Skin of body (tissue), 3 donors: ENCODE measurements at places on chromosomes 5 and 9.

DNA sequence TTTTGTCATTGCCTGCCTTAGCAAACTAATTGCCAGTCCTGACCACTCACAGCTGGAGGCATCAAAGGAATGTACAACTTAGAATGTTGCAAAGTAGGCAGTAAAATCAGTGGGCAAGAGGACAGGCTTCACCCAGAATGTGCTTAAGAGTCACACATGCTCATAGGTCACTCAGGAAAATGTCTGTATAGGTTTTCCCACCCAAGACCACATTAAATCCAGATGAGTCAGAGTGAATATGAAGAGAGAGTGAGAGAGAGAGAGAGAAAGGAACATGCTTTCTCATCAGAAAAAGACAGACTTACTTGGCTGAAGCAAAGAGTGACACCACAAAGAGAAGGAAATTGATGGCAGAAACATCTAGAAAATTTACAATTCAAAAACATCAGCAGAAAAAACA, 37.9 kb downstream of the PLEKHG4B start:
- DNase-seq, result no peak

- DNase-seq, result no peak
Measured at GRCh38 chr5:157486861-157487260, 26.8 kb downstream of the NIPAL4 start.

GRCh38 chr9:84463272-84463671, 122.7 kb upstream of the SLC28A3 start:
- DNase-seq, result no peak

- no peak for DNase-seq
Measured at GRCh38 chr9:125276771-125277170, 15.1 kb downstream of the GAPVD1 start.

- peak; percentile 76 for DNase-seq
Measured at GRCh38 chr5:43193181-43193893, 1.3 kb downstream of the NIM1K start.

DNA sequence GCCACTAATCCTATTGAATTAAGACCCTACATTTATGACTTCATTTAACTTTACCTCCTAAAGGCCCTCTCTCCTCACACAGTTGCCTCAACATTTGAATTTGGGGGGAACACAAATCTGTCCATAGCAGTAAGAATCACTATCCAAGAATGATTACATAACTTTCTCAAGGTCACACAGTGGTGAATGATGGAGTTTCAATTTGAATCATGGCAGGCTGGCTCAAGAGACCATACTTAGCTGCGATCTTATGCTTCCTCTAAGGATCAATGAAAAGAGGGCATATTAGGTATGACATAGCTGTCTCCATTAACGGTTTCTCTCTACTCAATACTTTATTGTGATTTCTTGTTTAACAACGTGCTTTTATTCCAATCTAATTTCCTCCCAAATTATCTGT, 44.1 kb upstream of the PDE4D start:
- DNase-seq, result no peak

GRCh38 chr5:121981254-121981653, 19.5 kb downstream of the SRFBP1 start:
- no peak for DNase-seq

DNA sequence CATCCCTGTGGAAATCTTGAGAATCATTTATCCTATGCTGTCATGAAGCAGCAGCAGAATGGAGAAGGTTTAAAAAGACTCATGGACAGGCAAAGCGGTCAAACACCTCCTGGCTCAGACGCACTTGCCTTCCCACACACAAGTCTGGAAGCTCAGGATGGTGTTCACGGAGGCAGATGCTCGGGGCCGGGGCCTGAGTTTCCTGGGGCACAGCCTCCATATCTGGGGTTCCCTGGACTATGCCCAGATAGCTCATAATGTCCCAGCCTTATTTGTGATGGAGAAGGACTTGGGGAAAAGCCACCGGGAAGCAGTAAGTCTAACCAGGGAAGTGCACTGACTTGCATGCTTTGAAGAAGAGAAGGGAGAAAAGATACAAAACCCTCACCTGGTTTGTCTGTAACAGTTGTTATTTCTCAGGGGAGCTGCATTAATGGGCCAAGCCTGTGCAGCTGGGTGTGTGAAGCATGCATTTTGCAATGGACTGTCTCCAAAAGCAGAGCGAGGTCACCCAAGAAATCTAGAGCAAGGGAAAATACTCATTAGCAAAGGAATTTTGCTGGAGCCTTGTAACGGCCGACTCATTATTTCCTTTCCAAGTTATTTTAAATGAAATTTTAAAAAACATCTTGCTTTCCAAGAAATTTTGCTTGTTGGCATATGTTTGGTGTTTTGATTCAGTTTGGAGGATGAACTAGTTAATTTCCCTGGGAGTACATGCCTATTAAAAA, 3.4 kb downstream of the S1PR3 start:
- DNase-seq, result peak; percentile 85

GRCh38 chr9:81772144-81772543, 82.8 kb upstream of the TLE1 start:
- DNase-seq, result no peak

- DNase-seq, result no peak
Measured at GRCh38 chr5:20528471-20528870, 540.5 kb upstream of the CDH18 start.

DNA sequence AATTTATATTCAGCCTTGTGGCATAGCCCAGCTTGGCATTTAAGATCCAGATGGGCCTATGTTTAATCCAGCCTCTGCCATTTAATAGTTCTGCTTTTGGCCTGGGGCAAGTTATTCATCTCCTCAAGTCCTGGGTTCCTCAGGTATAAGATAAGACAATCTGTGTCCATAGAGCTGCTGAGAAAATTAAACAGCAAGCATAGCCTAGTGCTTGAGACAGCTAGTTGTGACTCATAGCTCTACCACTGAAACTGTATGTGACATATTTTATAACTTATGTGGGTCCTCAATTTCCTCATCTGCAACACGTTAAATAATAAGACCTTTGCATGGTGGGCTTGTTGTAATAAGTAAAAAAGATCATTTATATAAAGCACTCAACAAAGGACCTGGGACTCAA, 53.3 kb upstream of the ATP10B start:
- DNase-seq, result no peak
